ENCODE measurements at places on chromosomes 7 and 10. TPM values are rescaled to one million over a fixed set of nuclear protein-coding genes. Genes with fewer than 3 reads are reported as not detected.
A peak's percentile ranks its signal among the peaks of the same experiment; 100 is the strongest.

DNA sequence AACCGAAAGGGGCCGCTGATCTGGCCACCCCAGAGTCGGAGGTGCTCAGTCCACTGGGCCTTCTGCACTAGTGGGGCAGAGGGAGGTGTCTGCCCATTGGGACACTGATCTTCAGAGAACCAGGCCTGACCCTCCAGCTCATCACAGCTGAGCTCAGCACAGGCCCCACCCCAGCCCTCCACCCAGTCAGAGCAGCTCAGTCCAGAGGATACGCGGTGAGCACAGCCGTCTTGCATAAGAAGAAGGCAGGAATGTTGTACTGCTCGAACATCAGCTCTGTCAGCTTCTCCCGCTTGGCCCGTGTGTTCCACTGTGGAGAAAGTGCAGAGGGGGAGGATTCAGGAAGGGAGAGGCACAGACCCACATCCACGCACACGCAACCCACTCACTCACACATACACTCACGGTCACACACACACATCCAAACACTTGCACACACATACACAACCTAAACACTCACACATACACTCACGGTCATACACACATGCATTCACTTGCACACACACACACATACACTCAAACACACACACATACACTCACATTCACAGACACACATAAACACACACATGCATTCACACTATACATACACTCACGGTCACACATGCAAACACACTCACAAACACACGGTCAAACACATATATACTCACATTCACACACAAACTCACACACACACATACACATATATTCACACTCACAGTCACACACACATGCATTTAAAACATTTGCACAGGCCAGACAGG, 6.3 kb downstream of the ACTL6B start:
- no peak for DNase-seq

GRCh38 chr10:21327289-21327993, 198.0 kb downstream of the SKIDA1 start:
- DNase-seq, result no peak

DNA sequence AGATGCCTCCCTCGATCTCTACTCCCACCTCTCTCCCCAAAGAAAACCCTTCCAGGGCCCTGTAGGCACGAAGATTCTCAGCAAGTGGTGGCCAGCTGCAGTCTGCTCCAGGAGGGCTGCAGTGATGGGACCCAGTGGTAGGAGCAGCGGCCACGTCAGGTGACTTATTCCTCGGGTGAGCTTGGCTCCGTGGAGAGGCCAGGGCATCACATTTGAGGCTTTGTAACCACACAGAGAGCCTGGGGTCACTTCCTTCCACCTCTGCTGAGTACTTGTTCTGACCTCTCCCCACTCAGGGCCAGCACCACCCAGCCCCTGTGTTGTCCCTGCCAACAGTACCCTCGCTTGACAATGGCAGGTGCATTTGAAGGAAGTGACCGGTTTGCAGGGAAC, 17.9 kb upstream of the EN2 start:
- DNase-seq, result no peak

GRCh38 chr10:93088466-93088865, 14.8 kb downstream of the CYP26A1 start:
- no peak for DNase-seq

DNA sequence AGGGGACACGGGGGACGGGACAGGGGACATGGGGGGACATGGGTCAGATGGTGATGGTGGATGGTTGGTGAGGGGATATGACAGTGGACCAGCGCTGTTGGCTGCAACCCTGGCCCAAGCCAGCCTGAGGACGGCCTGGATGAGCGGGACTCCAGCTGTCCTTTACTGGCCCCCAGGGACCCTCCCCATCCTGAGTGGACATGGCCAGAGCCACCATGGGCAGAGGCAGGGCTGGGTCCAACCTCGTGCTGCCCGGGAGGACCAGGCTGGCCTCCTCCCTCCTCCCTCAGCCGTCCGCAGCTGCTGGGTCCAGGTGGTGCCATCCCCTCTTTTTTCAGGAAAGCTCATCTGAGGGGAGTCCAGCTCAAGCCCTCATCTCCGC, 30.4 kb downstream of the GET4 start:
- no peak for DNase-seq

DNA sequence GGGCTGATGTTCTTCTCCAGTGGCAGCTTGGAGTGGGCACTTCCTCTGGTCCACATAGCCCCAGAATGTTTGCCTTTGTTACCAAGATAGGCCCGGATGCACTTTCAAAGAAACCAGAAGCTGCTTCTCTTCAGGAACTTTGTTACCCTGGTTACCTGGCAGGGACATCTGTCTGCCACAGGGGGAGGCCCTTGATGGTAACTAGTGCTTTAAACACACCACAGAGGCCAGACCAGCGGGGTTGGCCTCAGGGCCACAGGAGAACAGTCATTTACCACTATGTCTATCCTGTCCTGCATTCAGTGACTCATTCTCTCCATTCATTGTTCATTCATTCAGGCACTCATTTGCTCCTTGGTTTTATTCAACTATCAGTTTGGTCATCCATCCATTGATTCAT, 11.9 kb upstream of the PLEKHA1 start:
- no peak for DNase-seq

GRCh38 chr7:81013083-81013817, 94.4 kb upstream of the SEMA3C start:
- no peak for DNase-seq

- no peak for DNase-seq
Observed at GRCh38 chr10:120765226-120765803, 85.8 kb upstream of the WDR11 start.

GRCh38 chr10:95478935-95479334, 82.2 kb downstream of the SORBS1 start:
- DNase-seq, result no peak

DNA sequence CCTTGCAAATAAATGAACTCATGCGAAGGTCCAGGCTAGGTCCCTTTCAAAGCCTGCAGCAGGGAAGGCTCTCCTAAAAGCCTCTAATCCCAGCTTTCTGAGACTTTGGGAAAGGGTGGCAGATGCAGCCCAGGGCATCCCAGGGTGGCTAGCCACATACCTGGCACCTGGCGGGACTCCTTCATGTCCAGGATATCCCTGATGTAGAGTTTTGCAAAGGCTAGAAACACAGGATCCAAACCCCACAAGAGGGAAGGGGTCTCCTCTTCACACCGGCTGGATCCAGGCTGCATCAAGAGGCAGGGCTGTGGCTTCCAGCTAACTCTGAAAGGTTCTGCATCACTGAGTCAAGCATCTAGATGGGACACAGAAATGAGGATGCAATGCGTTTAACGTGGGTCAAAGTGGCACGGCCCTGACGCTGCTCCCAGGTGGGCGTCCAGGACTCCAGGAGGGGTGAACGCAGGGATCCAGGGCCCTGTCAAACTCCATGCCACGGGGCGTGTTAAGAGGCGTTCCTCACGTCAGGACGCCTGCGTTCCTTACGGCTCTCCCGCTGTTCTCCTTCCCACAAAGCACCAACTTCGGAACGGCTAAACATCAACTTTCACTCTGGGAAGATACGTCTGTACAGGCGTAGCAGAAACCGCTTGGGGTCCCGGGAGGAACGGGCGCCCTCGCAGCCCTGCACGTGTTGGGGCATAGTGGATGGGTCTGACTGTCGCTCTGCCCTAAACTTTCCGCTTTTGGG, 507 bp downstream of the STN1 start:
- DNase-seq, result peak; percentile 49

GRCh38 chr10:66862687-66863258, 63.1 kb upstream of the LRRTM3 start:
- no peak for DNase-seq

DNA sequence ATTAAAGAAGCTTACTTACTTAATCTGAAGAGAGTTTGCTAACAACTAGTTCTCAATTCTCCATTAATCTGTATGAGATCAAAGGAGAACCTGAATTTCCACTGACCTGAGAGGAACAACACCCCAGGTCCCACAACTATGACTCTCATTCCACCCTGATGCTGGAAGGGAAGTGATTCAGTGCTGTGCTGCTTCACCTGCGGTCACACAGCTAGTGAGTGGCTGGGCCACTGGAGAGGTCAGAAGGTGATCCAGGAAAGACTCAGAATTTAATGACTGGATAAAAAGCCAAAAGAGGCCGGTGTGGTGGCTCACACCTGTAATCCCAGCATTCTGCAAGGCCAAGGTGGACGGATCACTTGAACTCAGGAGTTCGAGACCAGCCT, 23.6 kb downstream of the SORBS1 start:
- DNase-seq, result no peak

DNA sequence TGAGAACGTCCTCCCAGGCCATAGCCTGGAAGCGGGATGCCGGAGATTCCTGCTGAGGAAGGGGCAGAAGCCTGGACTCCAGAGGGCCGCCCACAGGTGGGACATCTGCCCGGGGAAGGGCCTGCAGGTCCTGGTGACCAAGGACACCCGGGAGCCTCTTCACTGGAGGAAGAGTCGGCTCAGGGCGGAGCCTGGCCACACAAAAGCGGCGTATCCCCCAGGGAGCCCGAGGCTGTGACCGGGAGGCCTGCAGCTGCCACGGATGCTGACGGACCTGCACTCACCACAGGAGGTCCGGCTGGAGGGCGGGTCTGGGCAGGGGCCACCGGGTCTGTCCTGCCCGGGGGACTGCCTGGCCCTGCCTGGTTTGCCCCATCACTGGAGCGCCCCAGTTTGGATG, 15.5 kb upstream of the ADGRA1 start:
- DNase-seq, result no peak

DNA sequence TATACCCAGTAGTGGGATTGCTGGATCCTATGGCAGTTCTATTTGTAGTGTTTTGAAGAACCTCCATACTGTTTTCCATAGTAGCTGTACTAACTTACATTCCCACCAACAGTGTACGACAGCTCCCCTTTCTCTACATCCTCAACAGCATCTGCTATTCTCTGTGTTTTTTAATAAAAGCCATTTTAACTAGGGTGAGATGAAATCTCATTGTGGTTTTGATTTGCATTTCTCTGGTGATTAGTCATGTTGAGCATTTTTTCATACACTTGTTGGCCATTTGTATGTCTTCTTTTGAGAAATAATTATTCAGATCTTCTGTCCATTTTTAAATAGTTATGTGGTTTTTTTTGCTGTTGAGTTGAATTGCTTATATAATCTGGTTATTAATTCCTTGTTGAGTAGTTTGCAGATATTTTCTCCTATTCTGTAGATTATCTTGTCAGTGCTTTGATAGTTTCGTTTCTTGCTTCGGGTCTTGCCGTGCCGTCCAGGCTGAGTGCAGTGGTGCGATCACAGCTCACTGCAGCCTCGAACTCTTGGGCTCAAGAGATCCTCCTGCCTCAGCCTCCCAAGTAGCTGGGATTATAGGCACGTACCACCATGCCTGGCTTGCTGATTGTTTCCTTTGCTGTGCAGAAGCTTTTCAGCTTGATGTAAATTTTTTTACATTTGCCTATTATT, 12.0 kb downstream of the MTG1 start:
- DNase-seq, result no peak

GRCh38 chr7:44772440-44772839, 23.8 kb downstream of the ZMIZ2 start:
- DNase-seq, result no peak

DNA sequence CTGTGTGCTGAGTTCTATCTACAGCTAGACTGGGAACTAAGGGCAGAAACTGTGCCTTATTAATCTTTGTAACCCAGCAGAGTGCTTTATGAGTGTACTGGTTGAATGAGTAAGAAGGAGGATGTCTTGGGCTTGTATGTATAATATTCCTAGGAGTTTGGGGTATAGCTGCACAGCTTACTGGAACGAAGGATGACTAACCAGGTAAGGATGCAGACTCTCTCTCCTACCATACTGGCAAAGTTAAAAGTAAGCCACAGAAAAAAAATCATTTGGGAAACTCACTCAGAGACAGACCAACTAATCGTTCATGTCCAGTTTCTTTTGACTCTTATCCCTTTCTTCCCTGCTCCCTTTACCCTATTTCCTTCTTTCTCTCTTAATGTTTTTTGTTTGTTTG, 1.4 kb upstream of the DHTKD1 start:
- DNase-seq, result no peak

GRCh38 chr7:133003052-133003910, 78.6 kb downstream of the CHCHD3 start:
- DNase-seq, result no peak

GRCh38 chr7:149621776-149622175, 124.2 kb upstream of the ZNF746 start:
- no peak for DNase-seq

- no peak for DNase-seq
Observed at GRCh38 chr10:19935176-19935575, 118.9 kb downstream of the PLXDC2 start.

DNA sequence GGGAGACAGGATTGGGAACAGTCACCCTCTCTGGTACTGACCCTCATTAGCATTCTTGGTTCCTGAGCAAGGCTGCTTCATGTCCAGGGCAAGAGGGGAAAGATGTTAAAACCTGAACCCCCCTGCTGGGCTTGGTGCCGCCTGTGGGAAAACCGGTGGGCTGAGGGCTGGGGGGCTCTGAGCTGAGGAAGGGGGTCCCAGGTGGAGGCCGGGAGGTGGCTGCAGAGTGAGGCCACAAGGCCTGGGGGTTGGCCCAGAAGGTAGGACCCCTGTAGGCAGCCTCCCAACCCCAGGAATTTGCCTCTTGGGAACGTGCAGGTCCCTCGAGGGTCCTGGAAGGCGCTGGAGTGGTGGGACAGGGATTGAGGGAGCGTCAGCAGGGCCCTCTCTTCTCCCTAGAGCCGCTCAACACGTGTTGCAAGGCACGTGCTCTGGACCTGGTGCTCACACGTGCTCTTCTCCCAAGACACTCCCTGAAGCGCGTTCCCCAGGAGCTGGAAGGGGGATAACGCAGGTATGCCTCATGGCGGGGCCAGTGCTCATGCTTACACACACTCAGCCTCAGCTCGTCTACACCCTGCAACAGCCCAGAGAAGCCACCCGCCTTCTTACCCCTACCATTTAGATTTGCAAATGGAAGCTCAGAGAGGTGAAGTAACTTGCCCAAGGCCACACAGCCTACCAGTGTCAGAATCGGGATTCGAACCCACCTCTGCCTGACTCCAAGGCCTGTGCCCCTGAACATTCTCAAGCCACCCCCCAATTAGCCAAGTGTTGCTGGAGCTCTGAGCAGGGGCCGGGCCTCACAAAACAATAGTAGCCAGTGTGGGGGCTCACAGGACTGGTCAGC, 64.4 kb downstream of the LHPP start:
- no peak for DNase-seq

- peak; percentile 21 for DNase-seq
Observed at GRCh38 chr7:46162609-46163008, 241.5 kb upstream of the IGFBP3 start.

DNA sequence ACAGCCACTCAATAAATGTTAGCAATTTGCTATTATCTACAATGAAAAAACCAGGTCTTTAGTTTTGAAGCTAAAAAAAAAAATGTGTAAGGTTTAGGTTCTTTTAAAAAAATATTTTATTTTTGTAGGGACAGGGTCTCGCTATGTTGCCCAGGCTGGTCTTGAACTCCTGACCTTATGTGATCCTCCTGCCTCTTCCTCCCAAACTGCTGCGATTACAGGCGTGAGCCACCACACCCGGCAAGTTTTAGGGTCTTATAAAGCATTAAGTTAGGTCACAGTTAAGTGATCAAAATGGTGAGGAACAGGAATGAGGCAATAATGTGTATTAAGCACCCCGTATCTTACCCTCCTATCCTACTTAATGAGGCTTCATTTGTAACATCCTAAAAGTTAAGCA, 774 bp downstream of the SEM1 start:
- DNase-seq, result no peak

The TET1 gene
- total RNA-seq, result 0.91 TPM

The CYP2C8 gene
- 1.6 TPM for total RNA-seq

The HYAL4 gene
- total RNA-seq, result not detected

The RTKN2 gene
- total RNA-seq, result not detected

The SUN3 gene
- not detected for total RNA-seq

The TBC1D12 gene
- 6.2 TPM for total RNA-seq

The STEAP2 gene
- 5.1 TPM for total RNA-seq
